ENCODE measurements at places on chromosomes 4 and X. TPM values are rescaled to one million over a fixed set of nuclear protein-coding genes. Genes with fewer than 3 reads are reported as not detected.

DNA sequence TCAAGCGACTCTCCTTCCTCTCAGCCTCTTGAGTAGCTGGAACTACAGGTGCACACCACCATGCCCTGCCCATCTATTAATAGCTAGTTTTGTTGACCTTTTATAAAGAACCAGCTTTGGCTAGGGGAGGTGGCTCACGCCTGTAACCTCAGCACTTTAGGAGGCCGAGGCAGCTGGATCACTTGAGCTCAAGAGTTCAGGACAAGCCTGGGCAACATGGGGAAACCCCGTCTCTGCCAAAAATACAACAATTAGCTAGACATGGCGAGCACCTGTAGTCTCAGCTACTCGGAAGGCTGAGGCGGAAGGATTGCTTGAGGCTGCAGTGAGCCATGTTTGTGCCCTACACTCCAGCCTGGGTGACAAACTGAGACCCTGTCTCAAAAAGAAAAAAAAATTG is 2.7 kb downstream of the TKTL1 start:
- DNase-seq, result no peak

DNA sequence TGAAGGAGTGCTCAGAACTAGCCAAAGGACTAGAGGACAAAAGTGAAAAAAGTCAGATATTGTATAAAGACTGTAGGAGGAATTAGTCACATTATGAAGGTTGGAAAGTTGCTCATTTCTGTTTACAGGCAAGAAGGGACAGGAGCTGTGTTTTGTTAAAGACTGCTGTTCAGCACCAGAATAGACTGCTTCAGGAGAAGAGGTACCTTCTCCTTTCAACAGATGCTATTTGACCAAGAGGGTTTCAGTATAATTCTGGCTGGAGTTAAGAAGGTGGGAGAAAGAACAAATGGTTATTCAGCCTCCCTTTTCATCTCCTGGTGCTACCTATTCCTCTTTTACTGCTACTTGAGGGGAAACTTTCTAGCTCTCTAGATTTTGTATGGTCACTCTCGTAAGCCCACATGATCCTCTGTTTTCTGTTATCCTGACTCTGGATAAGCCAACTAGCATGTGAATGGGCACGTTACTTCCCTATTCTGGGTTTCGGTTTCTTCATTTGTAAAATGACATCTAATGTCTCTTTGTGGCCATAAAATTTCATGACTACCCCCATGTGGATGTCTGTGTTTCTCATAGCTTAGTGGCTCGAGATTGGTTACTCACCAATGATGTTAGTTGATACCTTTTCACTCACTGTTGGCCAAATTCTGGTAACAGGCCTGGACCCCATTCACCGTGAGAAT is 68.9 kb downstream of the SH2D1A start:
- no peak for DNase-seq

DNA sequence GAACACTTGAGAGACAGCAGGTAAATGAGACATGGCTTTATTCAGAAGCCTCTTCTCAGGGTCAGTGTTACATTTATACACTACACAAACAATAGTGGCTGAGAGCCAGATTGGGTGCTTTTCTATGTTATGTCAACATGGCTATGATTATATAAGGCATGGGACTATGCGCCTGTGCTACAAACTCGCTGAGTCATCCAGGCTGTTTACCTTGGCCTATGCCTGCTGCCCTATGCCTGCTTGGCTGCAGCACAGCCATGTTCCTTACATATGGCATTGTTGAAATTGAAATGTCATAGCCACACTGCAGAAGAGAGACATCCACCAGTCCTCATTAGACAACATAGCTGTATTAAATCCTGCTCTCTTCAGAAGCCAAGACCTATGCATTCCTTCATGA is 236.3 kb upstream of the NWD2 start:
- peak; percentile 76 for DNase-seq

GRCh38 chr4:116636917-116637316 is 448.5 kb downstream of the TRAM1L1 start:
- no peak for DNase-seq

DNA sequence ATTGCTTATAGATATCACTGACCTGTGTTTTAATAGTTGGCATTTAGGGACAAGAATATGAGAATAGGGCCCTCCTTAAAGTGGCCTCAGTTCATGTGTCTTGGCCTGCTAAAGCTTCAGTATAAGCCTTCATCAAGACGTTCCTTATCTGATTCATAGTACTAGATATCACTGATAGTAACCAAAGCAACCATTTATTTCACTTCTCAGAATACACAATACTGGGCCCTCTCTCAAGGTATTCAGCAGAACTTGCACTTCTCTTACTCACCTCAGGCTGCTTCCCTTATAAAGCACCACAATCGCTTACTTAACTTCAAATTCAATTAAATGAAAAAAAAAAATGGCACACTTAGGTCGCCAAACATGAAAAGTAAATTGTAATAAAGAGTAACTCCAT is 259.4 kb upstream of the PCDH7 start:
- no peak for DNase-seq

DNA sequence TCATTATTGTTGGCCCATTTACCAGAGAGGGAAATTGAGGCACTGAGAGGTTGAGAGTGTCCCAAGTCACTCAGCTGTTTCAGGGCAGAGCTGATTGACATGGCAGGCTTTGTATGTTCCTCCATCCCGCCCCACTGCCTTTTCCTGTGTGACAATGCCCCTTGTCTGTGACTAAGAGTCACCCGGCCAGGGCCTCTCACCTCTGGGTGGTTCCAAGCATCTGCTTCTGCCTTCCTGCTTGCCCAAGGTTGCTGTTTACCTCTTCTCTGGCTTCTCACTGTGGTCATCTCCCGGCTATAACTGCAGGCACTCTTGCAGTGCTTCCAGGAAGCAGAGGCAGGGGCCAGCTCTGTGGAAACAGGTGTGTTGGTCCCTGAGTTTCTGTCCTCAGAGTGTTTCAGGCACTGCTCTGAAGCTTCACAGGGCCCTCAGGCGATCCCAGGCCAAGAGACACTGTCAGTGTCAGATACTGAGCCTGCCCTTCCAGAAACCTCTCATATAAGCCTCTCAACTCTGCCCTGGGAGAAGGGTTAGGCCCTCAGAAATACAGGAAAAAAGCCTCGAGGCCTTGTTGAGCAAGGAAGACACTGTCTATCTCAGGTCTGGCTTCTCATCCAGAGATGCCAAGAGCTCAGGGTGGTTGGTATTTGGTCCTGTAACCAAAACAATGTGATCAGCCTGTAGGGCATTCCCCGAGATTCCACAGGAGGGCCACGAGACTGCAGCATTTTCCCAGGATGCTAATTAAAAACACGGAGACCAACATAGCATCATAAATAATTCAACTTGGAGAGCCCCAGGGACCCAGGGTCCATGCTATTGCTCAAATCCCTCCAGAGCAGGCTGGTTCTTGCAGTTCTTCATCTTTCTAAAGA is 42.0 kb upstream of the PROM1 start:
- no peak for DNase-seq

- DNase-seq, result no peak
These were observed 495.6 kb downstream of the BCOR start for GRCh38 chrX:39602195-39602594.

DNA sequence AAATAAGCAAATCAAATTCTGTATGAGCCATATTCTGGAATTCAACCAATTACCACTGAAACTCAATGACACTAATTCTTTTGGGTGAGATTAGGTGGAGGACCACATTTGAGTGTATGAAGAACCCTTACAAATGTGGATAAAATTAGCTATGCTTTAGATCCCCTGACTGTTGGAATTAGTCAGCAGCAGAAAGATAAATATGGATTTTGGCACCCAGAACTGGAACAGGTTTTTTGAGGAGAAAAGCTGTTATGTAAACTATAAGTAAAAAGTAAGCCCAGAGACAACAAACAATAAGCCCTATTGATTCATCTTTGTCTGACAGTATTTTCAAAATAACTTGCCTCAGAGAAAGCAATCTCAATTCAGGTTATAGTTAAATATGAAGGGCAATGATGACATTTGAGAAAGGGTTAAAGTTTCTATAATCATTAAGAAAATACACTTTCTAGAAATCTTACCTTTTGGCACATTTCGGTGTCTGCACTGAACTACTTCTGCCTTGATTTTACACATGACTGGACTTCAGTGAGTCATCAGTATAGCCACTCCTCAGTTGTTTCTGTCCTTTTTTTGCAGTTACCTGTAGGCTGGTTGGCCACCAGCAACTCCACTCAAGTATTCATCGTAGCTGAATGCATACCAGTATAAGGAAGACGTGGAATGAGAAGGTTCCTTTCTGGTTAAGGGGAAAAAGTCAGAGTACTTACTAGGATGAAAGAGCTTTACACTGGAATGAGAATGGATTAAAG is 80.0 kb downstream of the KCTD8 start:
- DNase-seq, result no peak

UBE2D3 gene
- total RNA-seq, result 191 TPM

XG gene
- total RNA-seq, result not detected

All from Panc1 (cell line).